ENCODE measurements at places on chromosomes 7 and 10.

- no peak for DNase-seq
Measured at GRCh38 chr7:4714767-4715409, 32.8 kb downstream of the FOXK1 start.

DNA sequence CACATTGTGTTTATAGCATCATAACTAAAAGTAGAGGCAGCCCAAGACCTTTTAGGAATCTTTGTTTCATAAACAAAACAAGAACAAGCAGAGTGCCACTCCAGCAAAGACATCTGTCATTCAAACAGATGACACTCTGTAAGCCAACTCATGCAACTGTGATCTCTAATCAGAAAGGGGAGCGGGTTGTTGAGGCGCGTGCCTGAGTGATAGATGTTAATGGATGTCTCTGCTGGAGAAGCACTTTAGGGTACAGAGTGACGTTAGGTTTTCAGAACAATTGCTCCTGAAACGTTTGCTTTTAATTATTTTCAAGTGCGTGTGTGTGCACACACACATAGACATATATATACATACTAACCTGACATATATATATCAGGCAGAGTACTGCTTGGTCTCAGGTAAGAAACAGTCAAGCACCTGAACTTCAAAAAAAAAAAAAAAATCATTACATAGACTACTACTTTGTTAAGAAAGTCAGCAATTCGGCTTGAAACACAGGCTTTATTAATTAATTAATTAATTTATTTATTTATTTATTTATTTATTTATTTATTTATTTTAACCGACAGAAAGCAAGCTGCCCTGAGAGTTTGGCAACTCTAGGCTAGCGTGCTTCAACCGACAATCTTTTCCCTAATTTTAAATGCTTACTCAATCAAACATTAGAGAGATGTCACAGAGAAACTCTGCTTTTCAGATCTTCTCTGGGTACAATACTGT, 109.1 kb downstream of the POU6F2 start:
- no peak for DNase-seq

GRCh38 chr10:34526758-34527730, 288.1 kb downstream of the PARD3 start:
- no peak for DNase-seq

- DNase-seq: no peak
Measured at GRCh38 chr10:88253622-88254021, 329.5 kb downstream of the RNLS start.

DNA sequence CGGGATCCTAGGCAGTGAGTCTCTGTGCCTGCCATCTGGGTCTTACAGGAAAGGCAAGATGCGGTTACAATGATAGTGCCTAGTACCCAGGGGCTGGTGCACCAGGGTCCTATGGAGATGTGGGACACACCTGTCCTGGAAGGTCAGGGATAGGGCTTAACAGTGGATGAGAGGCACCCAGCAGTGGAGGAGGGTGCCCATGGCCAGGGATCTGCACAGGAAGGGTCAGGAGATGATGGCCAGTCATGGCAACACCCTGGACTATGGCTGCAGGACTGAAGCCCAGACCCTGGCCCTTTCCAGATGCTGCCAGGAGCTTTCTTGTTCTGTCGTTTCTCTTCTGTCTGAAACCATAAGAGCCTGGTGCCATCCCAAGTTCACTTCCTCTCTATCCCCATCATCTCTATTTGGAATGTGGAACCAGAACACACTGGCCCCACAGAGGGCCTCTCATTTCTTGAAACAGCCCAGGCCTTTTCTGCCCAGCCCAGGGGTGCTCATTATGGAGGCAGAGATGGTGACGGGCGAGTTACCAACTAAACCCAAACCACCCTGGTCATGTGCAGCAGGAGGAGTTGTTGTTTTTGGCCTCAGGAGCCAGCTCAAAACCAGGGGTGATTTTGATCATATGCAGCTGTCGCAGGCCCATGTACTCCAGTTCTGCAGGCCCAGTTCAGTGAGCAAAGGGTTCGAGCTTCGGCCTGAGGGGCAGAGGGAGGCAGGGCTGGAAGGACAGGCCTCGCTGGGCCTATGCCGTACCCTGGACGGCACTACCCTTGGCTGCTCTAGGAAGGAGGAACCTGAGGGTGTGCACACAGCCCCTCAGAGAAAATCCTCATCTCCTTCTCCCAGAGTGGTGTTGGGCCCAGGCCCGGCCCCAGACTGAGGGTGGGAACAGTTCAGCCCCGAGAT, 52.6 kb upstream of the GDF10 start:
- no peak for DNase-seq

GRCh38 chr10:102285133-102285532, 39.8 kb downstream of the GBF1 start:
- no peak for DNase-seq

GRCh38 chr10:63281967-63282366, 148.8 kb downstream of the NRBF2 start:
- DNase-seq: no peak

DNA sequence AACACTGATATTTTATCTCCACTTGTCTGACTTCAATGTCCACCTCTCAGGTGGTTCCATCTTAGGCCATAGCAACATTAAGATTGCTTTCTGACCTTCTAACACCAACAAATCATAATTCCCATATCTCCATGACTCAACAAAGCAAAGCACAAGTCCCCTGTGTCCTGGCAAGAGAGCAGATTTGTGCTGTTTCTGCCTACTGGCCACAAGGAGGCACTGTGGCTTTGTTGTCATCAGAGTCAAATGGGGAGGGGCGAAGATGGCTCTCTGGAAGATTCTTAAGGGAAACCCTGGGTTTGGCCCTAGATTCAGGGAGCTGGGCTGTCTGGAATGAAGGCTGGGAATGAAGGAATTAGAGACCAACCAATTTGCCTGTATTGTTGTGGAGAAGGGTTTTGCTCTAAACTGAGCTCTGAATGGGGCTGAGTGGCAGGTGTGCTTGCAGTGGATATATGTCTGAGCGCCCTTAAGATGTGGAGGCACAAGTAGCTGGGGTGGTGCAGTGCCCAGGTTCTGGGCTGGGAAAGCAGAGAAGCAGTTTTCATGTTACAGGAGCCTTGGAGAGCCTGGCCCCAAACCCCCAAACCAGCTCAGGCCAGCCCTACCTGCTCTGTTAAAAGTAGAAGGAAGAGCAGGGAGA, 154.8 kb upstream of the PRSS58 start:
- no peak for DNase-seq

DNA sequence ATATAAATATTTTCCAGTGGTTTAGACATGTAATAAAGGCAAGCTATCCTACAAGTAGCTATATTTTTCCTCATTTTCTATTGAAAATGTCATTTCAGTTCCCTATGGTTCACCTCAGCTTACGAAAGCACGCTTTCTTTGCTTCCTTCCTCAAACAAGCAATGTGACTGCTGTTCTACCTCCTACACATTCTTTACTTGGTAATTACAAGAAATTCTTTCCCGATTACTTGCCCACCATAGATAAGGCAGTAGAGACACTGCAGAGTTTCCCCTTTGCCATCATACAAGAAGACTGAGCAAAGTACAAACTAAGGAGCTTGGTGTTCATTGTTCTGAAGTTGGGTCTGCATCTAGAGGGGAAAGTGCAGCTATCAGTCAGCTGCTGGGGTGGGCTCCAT, 249.4 kb downstream of the CRPPA start:
- no peak for DNase-seq

GRCh38 chr10:96619120-96619519, 32.3 kb upstream of the TM9SF3 start:
- DNase-seq: no peak

GRCh38 chr10:131808370-131808930, 92.4 kb upstream of the PPP2R2D start:
- no peak for DNase-seq

DNA sequence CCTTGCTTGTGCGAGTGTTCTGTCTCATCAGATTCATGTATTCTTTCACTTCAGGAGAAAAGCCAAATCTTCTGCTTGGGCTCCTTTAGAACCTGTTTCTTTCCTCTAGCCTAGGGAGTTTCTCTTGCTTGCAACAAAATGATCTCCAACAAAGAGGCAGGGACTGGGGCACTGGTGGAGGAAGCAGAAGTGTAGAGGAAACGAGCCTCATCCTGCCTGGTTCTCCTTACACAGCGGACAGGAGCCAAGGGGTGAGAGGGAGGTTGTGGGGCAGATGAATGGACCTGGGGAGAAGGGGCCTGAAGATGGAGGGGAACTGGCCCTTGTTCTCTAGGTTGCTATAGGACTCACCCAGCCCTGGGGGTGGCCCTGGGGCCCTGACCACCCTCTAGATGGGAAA, 141.1 kb downstream of the PKD1L1 start:
- DNase-seq: no peak

DNA sequence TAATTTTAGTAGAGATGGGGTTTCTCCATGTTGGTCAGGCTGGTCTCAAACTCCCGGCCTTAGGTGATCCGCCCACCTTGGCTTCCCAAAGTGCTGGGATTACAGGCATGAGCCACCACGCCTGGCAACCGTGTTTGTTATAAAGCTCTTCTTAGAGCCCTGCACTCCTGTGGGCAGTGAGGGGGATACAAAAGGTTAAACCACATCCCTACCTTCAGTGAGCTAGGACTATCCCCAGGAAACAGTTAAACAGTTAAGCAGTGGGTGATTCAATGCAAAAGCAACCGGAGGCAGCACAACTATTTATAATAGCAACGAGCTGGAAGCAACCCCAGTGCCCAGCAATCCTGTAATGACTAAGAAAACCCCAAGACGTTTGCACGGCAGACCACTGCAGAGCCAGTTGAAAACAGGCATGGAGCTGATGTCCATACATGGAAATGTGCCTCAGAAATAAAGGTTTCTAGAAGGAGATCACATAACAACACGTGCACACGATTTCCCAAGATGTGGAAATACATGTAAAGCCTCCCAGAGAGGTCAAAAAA, 107.2 kb upstream of the LYZL2 start:
- DNase-seq: no peak

DNA sequence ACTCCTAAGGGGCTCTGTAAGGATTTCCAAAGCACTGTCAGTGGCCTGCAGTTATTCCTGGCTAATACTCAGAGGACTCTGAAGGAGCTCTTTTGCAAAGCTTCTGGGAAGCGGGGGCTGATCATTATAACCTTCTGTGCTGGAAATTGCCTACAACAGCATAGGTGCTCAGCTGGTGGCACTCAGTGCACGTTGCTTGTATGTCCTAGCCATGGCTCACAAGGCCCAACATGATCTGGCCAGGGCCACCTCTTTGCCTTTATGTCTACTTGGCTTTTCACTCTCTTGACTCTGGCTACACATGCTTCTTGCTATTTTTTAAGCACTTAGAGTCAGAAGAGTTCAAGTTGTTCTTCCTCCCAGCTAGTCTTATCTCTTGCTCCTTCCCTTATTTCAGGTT, 17.5 kb downstream of the LAMB4 start:
- DNase-seq: no peak

- DNase-seq: no peak
Measured at GRCh38 chr10:71426058-71426605, 29.4 kb downstream of the CDH23 start.

DNA sequence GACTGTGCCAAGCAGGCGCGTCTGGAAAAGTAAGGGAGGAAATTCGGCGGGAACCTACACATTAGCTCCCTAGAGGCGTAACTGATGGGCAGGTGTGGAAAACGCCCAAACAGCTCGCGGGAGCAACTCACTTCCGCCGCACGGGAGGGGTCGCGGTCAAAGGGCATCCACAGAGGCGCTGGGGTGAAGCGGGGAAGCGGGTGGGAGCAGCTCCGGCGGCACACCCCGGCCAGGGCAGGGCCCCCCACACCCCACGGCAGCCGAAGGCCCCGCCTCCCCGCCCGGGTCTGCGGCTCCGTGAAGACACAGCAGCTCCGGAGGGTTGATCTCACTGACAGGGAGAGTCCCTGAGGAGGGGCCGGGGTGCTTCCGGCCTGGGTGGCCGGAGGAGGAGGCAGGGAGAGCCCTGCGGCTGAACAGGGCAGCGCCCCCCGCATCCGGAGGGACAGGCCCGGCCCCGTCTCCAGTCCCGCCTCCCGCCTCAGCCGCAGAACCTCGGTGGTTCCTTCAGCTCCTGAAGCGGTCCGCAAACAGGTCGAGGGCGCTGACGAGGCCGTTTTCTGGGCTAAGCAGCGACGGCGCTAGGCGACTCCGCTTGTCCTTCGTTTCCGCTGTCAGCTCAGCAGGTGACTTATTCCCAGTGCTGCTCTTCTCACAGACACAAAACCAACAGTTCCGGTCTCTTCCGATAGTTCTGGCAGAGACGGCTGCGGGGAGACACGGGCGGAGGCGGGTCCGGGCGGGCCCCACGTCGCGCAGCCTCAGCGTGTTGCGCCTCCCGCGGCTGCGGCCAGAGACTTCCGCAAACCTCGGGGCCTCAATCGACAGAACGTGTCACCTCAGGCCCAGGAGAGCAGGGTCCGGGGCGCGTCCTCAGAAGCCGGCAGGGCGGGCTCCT, 276.1 kb downstream of the DNAJB6 start:
- no peak for DNase-seq

DNA sequence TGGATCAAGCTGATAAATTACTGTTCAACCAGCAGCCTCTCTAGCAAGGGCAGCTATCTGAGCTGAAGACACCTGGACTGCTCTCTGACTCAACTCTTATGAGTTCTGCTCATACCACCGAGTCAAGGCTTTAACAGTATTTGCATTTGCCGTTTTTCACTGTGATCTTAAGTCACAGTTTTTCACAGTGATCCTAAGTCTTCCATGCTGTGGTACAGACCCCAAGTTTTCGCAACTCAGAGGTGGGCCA, 31.3 kb downstream of the PIP4K2A start:
- no peak for DNase-seq

- no peak for DNase-seq
Measured at GRCh38 chr7:100818366-100818765, 9.0 kb downstream of the EPHB4 start.

GRCh38 chr10:124935946-124936345, 6.0 kb upstream of the ZRANB1 start:
- no peak for DNase-seq

GRCh38 chr10:114754445-114755320, 66.9 kb upstream of the FHIP2A start:
- no peak for DNase-seq

- no peak for DNase-seq
Measured at GRCh38 chr10:55019439-55019838, 218.4 kb upstream of the PCDH15 start.

- no peak for DNase-seq
Measured at GRCh38 chr7:82778021-82778420, 334.4 kb upstream of the CACNA2D1 start.

- no peak for DNase-seq
Measured at GRCh38 chr10:99784016-99784726, 1.7 kb downstream of the ABCC2 start.

DNA sequence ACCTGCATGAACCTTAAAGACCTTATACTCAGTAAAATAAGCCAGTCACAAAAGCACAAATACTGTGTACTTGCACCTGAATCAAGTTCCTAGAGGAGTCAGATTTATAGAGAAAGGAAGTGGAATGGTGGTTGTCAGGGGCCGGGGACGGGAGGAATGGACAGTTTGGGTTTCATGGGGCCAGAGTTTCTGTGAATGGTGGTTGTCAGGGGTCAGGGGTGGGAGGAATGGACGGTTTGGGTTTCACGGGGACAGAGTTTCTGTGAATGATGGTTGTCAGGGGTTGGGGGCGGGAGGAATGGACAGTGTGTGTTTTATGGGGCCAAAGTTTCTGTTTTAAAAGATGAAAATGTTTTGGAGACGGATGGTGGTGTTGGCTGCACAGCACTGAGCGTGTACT, 260.0 kb upstream of the MKI67 start:
- no peak for DNase-seq

GRCh38 chr10:33046792-33047191, 88.8 kb upstream of the ITGB1 start:
- no peak for DNase-seq

- DNase-seq: no peak
Measured at GRCh38 chr10:67803588-67804394, 34.2 kb downstream of the DNAJC12 start.

GRCh38 chr7:50641442-50642405, 76.5 kb upstream of the DDC start:
- DNase-seq: no peak

- no peak for DNase-seq
Measured at GRCh38 chr10:32163762-32164148, 107.5 kb upstream of the KIF5B start.

Measured in NCI-H1048 (cell line).